ENCODE measurements at places on chromosomes 6 and 20.
A peak's percentile ranks its signal among the peaks of the same experiment; 100 is the strongest.

- DNase-seq = no peak
These were observed 5.5 kb downstream of the KATNA1 start for GRCh38 chr6:149642829-149643580.

GRCh38 chr6:25748049-25748448, 6.5 kb upstream of the SLC17A4 start:
- no peak for DNase-seq

DNA sequence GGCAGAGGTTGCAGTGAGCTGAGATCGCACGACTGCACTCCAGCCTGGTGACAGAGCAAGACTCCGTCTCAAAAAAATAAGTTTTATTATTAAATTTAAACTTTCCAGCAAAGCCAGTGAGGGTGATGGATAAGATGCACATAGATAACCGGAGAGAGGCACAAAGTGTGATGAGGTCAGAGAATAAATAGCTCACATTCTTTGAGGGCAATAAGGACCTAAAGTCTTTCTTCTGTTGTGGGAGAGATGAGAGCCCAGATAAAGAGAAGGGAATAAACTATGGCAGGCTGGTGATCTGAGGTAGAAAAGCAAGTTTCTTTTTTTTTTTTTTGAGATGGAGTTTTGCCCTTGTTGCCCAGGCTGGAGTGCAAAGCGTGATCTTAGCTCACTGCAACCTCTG, 20.6 kb upstream of the EZR start:
- no peak for DNase-seq

GRCh38 chr6:46719099-46719498, 16.1 kb downstream of the PLA2G7 start:
- no peak for DNase-seq

DNA sequence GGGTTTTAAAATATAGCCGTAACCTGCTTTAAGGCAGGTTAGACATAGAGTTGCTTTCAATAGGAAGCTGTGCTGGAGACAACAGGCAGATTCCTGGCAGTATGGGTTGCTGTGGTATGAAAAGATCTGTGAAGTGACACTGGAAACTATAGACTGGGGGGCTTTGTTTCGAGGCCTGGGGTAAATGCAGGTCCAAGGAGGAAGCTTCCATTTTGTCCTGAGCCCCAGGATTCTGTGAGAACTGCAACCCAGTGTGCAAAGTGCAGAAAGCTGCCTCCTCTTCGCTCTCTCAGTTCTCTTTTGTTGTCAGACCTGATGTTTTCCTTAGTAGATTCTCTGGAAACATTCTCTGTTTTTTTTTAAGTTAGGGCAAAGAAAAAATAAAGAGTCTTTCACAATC, 86.9 kb downstream of the LYRM4 start:
- DNase-seq = no peak

GRCh38 chr6:18675881-18676280, 288.7 kb downstream of the RNF144B start:
- no peak for DNase-seq

GRCh38 chr6:2883673-2884072, 19.4 kb downstream of the SERPINB9 start:
- DNase-seq = no peak

DNA sequence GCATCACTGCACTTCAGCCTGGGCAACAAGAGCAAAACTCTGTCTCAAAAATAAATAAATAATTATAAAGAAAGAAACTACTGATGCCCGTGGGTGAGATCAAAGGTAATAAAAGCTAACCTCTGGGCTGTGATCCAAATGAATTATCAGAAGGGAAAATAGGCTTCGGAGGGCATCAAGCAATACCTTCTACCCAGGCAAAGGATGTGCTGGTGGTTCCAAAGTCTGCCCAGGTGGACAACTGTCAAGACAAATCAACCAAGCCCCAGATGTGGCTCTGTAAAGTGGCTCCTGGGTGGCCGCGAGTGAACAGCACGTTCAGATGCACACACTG, 95.6 kb downstream of the SCML4 start:
- DNase-seq = no peak

DNA sequence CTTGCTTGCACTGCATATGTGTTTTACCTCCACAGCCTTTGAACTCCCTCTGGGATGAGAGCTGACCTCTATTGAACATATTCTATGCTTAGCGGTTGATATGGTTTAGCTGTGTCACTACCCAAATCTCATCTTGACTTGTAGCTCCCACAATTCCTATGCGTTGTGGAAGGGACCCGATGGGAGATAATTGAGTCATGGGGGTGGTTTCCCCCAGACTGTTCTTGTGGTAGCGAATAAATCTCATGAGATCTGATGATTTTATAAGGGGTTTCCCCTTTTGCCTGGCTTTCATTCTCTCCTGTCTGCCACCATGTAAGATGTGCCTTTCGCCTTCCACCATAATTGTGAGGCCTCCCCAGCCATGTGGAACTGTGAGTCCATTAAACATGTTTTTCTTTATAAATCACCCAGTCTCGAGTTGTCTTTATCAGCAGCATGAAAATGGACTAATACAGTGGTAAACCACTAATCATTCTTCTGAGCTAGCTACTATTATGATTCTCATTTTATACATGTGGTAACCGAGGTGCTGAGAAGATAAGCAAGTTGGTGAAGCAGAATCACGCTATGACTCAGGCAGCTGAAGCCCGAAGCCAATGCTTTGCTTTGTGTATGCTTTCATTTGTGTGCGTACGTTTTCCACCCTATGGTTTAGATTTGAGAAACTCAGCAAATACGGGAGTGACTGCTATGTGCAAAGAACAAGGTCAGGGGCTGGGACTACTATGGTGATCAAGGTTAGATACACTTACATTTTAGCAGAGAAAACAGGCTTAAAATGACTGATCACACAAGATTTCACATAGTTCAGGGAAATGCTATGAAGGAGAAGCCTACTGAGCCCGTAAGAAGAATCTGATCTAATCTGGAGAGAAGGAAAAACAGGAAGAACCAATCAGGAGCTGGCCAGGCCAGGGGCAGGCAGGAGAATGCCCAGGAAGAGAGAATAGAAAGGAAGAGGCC, 363.5 kb downstream of the ESR1 start:
- DNase-seq = peak; percentile 63

DNA sequence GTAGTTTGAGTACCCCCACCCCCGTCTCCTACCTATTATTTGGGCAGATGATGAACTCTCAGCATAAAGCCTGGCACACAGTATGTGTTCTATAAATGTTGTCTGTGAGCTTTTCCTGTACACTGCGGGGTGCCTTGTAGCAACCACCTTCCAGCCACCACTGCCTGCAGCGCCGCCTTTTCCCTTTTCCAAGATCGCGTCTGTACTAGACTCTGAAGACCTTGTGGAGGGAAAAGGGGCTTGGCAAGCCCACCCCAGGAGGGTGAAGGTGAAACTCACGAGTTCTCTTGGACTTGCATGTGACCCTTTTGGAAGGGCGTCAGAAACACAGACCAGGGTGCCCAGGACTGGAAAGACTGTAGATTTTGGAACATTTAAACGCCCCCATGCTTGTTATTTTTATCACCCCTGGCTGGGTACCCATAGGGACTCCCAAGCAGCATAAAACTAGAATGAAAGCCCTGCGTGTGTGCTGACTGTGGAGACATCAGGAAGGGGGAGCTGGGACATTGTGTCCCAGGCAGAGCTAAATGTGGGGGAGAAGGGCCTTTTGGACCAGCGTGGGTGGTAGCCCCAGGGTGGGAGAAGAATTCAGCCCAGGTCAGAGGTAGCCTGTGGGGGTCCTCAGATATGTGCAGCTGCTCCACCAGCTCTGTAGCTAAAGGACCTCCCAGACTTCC, 8.3 kb downstream of the BAK1 start:
- no peak for DNase-seq

- peak; percentile 75 for DNase-seq
These were observed 124.5 kb downstream of the MRPL14 start for GRCh38 chr6:44002593-44003344.

DNA sequence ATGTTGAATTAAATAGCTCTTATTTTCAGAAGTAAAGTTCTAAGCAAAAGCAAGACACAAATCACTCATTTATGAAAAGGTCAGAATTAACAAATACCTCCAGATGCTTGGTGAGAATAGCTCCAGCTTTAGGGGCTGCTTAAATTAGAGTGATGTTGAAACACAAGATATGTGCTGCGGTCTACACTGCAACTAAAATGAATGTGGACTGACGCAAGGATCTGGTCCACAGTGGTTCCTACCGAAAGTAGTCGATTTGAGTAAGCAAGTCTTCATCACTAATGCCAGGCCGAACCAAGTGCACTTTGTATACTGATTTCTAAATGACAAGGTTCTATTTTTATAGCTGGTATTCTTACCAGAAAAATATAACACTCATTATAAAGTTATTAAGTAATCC, 96.3 kb downstream of the PRDM1 start:
- DNase-seq = no peak

DNA sequence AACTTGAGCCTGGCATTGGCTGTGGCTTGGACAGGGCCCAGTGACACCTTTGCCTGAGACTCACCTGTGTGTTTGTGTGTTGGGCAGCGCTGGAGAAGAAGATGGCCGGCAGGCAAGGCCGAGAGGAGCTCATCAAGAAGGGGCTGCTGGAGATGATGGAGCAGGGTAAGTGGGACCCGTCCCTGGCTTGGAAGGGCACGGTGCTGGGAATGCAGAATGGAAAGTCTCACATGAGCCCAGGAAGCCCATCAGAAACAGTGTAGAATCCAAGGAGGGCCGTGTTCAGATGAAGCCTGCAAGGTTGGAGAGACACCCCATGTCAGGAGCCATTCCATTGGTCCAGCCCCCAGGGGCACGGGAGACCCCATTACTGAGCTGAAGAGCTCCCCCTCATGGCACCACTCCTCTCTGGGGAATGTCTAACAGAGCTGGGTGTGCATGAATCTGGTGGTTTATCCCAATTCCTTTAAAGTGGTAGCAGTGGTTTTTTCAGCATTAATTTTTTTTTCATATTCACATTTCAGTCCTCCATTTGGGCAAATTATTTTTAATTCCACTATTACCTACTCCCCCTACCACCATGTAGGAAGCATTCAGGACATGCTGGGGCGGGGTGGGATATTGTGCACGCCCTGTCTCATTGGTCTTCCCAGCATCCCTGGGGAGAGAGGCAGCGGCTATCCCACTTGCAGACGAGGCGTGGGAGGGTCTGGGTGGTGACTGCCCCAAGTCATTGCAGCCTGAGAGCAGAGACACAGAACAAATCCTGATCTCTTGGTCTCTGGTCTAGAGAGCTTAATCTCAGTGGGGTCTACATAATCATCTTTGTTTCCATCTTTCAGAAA, 143.6 kb downstream of the PHACTR3 start:
- no peak for DNase-seq

DNA sequence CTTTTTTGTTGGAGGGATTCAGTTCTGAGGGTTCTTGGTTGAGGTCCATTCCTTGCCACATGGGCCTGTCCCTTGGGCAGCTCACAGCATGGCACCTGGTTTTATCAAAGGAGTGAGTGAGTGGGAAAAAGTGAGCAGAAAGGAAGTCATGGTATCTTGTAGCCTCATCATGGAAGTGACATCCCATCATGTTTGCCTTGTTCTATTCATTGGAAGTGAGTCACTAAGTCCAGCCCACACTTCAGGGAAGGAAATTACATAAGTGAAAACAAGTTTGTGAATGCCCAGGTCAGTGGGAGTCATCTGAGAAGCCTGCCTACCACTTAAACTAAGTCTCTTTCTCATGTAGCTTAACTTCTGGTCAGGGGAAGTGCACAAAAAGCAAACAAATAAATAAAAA, 32.8 kb upstream of the ZNFX1 start:
- DNase-seq = no peak

GRCh38 chr6:44932651-44933091, 395.5 kb upstream of the RUNX2 start:
- peak; percentile 35 for DNase-seq

GRCh38 chr6:44896701-44897100, 431.4 kb upstream of the RUNX2 start:
- no peak for DNase-seq

GRCh38 chr20:59177266-59178250, 13.9 kb downstream of the ZNF831 start:
- peak; percentile 29 for DNase-seq

- no peak for DNase-seq
These were observed 457.7 kb downstream of the RFPL4B start for GRCh38 chr6:112804638-112805330.

DNA sequence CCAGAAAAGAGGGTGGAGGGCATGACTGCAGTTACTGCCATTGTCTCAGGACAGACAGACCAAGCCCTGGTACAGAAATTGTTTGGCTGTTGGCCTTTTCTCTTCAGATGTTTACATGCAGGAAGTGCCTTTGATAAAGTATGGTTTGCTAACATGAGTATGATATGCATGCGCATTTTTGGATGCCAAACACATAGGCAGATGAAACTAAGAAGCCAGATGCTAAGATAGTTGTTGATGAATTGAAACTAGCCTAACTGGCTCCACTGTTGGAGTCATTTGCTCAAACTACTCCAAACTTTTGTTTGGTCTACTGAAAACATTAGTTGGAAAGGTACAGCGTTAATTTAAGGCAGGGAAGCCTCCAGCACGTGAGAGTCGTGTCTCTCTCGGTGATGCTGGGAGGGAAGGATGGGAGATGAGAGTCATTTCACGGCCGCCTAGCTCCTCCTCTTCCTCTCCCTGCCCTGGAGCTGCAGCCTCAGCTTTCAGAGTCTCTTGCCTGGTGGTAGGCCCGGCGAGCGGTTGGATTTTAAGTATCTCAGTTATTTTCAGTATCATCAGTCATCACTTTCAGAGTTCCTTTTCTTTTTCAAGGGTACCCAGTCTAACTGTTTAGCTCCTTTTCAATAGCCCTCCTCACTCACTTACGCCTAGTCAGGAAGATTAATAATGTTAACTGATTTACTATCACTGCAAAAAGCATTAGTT, 29.7 kb downstream of the RREB1 start:
- DNase-seq = peak; percentile 70

DNA sequence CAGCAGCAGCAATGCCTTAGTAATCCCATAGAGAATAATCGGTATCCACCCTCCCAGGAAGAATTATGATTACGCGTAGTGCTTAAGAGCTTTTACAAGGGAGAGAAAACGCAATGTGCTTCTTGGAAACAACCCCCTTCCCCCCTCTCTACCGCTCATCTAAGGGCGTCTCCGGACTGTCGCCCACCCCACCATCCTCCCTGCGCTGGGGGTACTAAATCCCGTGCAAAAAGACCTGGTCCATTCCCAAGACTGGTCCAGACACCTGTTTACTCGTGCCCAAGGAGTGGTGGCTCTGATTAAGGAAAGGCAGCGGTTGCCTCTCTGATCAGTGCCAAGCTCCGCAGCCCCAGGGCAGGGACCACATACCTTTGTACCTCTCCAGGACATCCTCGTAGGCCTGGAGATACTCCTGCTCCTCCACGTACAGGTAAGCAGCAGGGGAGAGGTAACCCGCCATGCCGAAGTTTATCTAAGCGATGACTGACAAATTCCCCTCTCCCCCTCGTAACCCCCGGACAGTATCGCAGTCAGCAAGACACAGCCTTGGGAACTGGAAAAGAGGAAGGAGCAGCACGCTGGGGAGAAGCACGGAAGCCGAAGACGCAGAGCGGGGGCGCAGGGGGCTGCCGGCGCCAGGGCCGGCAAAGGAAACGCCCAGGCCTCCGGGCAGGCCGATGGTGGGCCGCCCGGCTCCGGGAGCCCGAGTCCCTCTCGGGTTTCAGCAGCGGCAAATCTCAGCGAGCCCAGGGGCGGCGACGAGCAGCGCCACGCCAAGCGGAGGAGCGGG, 112.0 kb upstream of the BEND6 start:
- no peak for DNase-seq
